ENCODE measurements at places on chromosomes 4 and X. TPM values are rescaled to one million over a fixed set of nuclear protein-coding genes. Genes with fewer than 3 reads are reported as not detected.

TSPAN7 gene
- total RNA-seq = 0.82 TPM

TXK gene
- total RNA-seq = 0.25 TPM

RASSF6 gene
- not detected for total RNA-seq

HS3ST1 gene
- 2.5 TPM for total RNA-seq
